ENCODE measurements at places on chromosomes 4 and X.

GRCh38 chrX:105526431-105526830, 295.9 kb upstream of the NRK start:
- no peak for DNase-seq

DNA sequence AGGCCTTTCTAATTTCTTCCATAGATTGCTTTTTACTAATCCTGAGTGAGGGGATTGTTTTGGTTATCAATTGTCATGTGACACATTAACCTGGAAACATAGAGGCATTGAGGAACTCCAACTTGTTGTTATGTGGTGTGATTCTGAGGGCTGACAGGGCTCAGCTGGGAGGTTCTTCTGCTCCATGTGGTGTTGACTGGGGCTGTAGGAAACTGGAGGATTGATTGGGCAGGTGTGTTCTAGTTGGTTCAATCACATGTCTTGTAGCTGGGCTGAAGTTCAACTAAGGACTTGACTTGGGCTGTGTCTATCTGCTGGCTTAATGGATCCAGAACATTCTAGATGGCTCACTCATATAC, 10.8 kb upstream of the CRLF2 start:
- no peak for DNase-seq

GRCh38 chr4:74037076-74037955, 1.2 kb downstream of the CXCL3 start:
- no peak for DNase-seq

DNA sequence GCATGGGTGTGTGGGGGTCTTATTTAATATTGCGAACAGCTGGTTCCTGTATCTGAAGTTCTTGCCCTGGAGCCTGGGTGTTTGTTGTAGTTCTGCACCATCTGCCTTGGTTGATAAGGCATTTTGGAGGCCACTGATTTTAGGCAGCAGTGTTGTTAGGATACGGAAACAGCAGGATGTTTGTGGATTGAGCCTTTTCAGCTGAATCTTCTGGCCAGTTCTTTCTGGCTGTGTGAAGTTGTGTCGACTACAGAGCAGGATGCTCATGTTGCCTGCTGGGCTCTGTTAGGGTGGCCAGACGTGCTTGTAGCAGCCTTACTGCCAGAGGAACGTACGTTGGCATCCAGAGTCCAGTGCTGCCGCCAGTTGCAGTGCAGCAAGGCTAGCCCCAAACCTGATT, 134.2 kb downstream of the PTTG2 start:
- DNase-seq: peak; percentile 62

DNA sequence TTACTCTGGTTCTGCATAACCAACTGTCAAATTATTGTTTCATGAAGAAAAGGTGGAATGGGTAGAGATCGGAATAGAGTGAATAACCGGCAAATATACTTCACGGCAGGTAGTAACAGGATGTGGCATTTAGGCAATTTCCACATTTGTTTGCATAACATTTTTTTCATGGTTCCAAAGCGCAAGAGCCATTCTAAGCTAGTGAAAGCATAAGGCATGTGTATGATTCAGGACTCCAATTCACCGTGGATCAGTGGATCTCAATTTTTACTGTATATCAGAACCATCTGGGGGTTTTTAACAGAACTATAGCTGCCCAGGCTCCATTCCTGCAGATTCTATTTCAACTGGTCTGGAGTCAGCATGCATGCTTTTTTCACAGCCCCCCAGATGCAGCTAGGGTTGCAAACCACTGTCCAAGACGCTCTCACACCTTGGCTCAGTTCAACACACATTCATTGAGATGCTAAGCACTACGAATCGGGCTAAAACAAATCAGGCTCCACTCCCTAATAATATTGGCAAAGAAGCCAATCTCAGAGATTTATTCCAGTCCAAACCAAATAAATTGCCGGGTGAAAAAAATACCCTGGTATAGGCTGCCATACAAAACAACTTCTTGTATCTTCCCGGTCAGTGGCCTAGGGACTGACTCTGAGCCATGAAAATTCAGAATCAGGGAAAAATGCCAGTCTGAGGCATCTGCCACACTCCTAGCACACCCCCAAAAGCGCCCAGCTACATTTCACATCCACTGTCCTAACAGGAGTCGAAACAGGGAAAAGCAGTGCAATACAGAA, 30.0 kb downstream of the AFAP1 start:
- DNase-seq: no peak

DNA sequence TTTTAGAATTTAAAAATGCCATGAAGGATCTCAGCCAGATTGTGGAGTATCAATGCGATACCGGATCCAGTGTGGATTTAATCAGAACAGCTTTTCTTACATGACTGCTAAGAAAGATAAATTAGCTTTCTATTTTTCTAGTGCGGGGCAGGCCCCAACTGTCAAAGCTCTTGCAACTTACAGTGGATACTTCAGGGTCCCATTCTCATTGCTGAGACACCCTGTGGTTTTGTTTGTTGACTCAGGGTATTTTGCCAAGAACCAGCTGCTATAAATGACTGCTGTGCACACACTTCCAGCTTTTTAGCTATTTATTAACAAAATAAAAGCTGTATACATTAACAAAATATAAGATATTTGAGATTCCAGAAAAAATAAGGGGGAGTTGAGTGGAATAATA, 166.4 kb downstream of the DCLK2 start:
- DNase-seq: no peak
